ENCODE measurements at places on chromosomes 13 and 19.
A peak's percentile ranks its signal among the peaks of the same experiment; 100 is the strongest.

DNA sequence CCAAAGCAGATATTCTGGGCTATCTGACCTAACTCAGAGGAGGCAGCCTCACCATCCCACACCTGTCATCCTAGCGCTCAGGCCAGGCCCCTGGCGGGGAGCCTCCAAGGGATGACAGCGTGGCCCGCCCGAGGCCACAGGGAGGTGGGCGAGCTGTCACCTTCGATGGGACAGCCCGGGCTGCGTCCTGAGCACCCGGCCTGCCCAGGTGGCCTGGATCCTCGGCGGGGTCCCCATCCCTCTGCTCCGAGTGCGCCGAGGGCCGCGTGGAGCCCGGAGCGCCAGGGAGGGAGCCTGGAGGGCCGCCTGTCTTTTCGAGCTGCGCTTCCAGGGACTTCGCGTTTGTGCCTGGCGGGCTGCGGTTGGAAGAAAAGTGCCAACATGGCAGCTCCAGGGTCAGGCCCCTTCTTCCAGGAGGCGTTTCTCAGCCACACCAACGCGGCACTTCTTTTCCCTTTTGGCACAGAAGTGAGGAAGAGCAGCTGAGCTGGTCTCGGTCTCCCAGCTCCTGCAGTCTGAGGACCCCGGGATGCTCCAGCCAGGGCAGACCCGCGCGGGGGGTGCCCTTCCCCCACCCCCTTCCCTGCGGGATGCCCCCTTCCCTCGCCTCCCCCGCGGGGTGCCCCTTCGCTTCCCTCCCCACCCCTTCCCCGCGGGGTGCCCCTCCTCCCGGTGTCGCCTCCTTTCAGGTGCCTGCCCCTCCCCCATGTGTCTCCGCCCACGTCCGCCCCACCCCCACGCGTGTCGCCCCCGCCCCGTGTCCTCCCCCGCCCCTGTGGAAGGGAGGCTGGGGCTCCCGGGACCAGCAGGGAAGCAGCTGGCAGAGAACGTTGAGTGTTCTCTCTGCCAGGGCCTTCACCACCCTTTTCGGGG, 42.3 kb downstream of the GJA3 start:
- peak; percentile 65 for DNase-seq

DNA sequence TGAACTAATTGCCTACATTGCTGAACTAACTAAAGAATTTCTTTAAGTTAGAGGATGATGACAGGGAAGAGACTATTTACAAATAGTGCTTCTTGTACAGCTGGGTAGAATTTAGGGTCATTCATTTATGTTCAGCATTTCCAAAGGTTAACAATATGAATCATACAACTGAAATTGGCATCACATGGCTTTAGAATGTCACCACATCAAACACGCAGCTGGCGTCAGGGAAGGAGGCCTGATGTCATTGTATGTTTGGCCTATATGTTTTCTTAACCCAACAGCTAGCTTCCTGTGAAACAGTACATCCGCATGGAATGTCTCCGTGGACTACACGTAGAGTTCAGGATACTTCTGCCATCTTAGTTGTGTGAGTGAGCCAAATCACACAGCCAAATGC, 99.0 kb upstream of the TNFSF11 start:
- DNase-seq = no peak

- no peak for DNase-seq
These were observed 41.5 kb upstream of the F7 start for GRCh38 chr13:113064000-113064533.

GRCh38 chr19:48415395-48415794, 21.9 kb downstream of the GRIN2D start:
- DNase-seq = peak; percentile 72

DNA sequence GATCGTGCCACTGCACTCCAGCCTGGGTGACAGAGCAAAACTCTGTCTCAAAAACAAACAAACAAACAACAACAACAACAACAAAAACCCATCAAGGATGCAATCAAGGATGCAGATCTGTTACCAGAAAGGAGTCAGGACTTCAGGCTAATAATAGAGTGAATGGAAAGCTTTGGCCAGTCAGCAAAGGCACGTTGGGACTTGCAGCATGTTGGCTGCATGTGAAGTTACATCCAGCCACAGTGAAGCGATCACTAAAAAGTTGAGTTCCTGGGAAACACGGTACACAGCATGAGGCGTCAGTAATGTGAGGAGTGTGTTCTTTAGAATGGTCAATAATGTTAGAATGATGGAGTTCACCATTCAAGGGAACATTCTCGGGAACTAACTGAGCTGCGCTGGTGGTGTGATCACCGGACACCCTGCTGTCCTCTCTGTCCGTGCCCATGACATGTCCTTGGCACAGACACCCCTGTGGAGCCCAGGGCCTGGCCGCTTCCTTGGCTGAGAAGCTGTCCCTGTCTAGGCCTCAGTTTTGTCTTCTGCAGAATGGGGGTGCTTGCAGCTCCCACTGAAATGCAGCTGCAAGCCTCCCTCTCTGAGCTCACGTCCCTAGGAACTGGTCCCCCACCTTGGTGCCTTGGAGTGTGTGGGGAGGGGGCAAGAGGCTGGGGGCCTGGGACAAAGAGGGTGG, 2.3 kb upstream of the LGALS7B start:
- no peak for DNase-seq

- DNase-seq = peak; percentile 88
These were observed 20.2 kb upstream of the CD70 start for GRCh38 chr19:6610934-6611852.

DNA sequence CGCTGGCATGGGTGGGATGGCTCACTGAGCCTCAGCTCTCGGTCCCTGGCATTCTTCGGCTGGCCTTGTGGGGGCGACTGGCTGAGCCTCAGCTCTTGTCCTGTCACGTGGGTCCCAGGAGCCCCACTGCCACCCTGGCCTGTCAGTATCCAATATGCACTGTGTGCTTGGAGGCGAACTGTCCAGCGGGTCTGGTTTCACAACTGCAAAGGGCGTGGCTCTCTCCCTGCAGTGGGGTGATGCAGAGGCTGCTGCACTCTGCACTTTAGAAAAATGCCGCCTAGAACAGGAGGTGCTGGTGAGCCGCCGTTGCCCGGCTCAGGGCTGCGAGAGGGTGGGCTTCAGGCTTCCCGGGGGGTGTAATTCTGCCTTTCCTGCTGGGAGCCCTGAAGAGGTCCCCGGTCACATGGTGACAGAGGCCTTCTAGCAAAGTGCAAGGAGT, 17.0 kb upstream of the TMEM255B start:
- DNase-seq = peak; percentile 69

- no peak for DNase-seq
These were observed 129.9 kb downstream of the GPC6 start for GRCh38 chr13:93356469-93356868.

GRCh38 chr13:100108913-100109507, 20.1 kb downstream of the PCCA start:
- DNase-seq = no peak

GRCh38 chr19:7489609-7490044, 792 bp upstream of the PEX11G start:
- DNase-seq = no peak

DNA sequence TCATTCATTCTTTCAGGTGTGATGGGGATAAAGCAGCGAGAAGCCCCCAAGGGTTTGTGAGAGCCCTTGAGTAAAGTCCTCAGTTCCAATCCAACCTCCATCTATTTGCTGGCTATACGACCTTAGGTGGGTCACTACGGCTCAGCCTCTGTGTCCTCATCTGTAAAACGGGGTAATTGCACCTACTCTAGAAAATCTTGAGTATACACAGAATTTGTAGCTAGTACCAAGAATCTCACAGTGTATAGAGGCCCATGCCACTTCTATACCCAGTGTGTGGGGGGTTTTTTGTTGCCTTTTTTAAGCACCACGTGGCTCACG, 406 bp upstream of the DNMT1 start:
- no peak for DNase-seq

DNA sequence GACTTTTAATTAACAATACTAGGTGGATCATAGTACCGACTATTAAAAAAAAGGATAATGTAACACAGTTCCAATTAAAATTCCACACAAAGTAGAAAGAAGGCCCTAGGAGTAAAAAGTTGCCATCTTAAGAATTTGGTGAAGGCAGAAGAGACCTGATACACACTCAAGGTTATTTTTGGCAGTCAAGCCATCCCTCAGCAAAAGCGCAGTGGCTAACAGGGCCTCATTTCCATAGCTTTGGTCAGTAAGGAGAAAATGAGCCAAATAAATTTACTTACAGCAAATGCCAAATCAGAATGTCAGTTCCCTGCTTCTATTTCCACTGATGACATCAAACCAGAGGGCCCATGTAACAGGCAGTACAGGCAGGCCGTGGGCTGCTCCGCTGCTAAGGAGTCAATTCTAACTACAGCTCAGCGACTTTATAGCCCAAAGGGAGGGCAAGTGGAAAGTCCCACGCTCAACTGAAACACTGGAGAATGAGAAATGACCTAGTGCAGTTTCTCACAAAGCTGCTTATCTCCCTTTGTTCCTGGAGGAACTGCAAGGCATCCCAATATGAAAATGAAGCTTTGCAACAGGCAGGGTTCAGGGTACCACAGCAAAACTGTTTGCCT, 6.3 kb downstream of the ARGLU1 start:
- no peak for DNase-seq

GRCh38 chr13:100584896-100585295, 3.7 kb downstream of the GGACT start:
- peak; percentile 6 for DNase-seq

DNA sequence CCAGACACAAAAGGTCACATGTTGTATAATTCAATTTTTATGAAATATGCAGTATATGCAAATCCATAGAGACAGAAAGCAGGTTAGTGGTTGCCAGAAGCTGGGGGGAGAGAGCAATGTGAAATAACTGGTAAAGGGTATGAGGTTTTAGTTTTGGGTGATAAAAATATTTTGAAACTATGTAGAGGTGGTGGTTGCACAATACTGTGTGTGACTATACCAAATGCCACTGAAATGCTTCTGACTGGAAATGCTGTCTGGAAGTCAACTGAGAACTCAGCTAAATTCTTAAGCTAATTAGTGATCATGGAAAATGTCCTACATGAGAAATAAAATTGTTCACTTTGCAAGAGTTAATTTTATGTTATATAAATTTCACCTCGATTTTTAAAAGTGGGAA, 65.3 kb upstream of the RXFP2 start:
- DNase-seq = peak; percentile 40

DNA sequence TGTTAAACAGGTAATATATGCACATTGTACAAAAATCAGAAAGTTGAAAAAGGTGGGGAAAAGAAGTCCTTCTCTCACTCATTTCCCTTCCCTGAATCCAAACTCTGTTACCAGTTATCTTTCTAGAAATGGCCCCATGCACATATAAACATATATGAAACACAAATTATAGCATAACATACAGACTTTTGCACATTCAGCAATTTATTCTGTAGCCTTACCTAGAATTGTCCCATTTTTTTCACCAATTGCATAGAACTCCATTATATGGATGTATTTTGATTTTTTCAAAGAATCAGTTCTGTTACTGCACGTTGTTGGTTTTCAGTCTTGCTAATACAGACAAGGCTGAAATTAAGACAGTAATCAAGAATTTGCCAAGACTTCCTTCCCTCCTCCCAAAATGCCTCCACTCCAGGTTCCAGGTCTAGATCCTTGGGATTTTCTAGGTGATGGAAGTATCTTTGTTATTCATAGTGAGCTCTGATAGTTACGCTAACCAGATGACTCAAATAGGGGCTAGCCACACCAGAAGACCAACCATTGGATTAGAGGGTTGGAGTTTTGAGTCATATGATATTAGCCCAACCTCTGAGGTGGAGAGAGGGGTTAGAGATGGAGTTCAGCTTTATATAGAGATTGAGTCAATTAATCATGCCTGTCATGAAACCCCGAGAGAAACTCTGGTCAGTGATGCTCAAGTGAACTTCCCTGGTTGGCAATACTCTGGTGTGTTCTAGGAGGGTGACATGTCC, 30.7 kb downstream of the GPR180 start:
- no peak for DNase-seq

DNA sequence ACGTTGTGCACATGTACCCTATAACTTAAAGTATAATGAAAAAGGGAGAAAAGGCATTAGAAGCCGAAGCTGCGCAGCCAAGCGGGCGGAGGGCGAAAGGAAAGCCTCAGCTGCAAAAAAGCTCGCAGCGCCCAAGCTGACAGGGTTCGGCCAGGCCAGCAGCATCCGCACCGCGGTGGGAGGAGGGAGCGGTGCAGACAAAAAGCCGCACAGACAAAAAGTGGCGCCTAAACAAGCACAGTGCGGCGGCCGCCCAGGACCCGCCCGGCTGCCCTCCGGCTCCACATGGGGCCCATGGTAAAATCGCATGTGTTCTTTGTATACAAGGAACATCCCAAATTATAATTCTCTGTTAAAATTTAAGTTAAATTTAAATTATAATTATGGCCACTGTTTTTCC, 42.4 kb downstream of the PSG3 start:
- no peak for DNase-seq

DNA sequence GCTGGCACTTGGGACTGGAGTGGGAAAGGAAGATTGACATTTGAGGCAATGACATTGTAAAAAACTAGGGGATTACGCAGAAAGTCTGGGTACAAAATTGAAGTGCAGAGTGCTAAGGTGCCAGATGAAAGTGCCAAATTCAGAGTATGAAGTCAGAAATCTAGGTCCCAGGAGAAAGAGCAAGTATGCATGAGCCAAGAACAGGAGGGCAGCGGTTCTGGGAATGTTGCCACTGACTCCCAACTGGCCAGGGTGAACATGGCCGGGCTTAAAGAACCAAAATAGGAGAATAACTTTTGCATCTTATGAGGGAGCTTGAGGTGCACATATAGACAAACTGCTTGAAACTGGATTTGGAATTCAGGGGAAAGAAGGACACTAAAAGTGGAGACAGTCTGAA, 495.8 kb upstream of the KLF12 start:
- DNase-seq = no peak

DNA sequence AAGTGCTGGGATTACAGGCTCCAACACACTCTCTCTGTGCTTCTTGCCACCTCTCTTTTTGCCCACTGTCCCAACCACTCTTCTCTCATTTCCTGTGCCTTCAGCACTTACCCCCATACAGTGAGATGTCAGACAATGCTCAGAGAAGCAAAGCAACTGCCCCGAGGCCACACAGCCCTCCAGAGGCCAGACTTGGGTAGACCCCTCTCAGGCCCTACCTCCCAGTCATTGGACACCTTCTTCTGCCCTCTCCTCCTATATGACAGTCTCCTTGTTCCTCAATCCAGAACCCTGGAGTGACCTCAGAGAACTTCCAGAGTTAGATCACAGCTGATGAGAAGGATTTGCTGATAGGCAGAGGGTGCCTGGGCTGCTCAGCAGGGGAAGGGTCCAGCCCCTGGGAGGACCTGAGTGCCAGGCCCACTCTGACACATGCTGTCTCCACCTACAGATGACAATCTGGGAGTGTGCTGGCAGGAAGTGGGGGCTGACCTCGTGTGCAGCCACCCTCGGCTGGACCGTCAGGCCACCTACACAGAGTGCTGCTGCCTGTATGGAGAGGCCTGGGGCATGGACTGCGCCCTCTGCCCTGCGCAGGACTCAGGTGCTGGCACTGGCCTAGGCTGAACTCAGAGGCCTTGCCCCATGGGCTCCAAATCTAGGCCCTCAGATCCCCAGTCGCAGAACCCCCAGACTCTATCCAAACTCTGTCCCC, 24.4 kb downstream of the LTBP4 start:
- no peak for DNase-seq

- no peak for DNase-seq
These were observed 14.2 kb downstream of the WBP4 start for GRCh38 chr13:41075485-41075884.

- DNase-seq = no peak
These were observed at the start of gene FXYD7 for GRCh38 chr19:35143231-35143715. TSS of gene FXYD7 (plus strand) at chr19:35143255. CDS start at chr19:35143334, 79 bp downstream.

GRCh38 chr19:13095934-13096927, 6.4 kb downstream of the LYL1 start:
- no peak for DNase-seq

Data from EH (cell line).